Fibroblast of upper back skin (primary cell): ENCODE measurements at places on chromosomes 3 and 15.
A peak's percentile ranks its signal among the peaks of the same experiment; 100 is the strongest.

- DNase-seq, result no peak
Observed at GRCh38 chr3:186719945-186720739, 3.0 kb downstream of the KNG1 start.

DNA sequence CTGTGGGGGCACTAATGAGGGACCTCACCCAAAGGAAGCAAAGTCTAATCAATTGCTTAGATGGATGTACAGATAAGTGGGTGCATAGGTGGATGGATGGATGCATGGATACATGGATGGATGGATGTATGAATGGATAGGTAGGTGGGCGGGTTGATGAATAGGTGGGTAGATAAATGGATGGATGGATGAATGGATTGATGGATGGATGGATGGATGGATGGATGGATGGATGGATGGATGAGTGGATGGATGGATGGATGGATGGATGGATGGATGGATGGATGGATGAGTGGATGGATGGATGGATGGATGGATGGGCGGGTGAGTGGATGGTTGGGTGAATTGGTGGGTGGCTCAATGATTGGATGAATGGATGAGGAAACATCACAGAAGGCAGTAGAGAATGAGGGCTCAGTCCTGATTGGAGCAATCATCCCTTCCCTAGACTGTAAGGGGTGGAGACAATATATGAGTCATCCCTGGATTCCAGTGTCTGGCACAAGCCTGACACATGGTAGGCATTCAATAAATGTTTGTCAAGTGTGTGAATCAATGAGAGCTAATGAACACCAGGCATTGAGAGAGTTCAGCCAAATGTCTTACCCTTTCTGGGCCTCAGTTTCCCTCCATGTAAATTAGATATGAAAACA is 40.4 kb upstream of the PXYLP1 start:
- no peak for DNase-seq

DNA sequence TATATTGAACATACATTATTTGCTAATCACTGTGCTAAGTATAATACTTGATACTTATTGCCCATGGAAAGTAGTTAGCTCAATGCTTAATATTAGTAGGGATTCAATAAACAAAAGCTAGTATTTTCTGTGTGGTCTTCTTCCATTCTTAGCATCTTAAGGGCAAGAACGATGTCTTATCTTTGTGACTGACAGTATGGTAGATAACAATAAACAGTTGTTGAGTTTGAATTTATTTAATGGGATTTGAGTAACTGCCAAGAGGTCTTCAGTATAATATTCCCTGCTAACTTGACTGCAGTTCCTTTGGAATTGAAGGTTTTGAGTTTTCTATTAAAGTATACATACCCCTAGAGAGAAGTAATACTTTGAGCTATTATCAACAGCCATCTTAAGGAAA is 70.1 kb downstream of the ZNF609 start:
- DNase-seq, result no peak

- peak; percentile 6 for DNase-seq
Observed at GRCh38 chr3:63202529-63202928, 75.6 kb upstream of the SYNPR start.
